ENCODE measurements at places on chromosomes 4 and X.
A peak's percentile ranks its signal among the peaks of the same experiment; 100 is the strongest.

- no peak for DNase-seq
Measured at GRCh38 chrX:71420686-71421085, 54.5 kb downstream of the TAF1 start.

DNA sequence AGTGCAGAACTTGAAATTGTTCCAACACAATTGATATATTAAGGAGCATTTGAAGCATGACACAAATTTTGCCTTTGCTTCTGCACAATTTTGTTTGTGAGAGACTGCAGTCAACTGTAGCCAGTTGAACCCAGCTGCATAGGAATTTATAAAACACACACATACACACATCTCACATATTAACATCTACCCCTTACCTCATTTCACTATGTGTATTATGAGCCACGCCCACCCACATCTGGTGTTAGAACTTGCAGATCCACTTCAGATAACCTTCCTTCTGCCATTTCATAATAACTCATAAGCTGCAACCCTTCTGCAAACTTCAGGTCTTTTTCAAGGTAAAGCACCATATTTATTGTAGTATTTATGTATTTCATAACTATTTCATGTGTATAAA is 188.1 kb upstream of the WDFY3 start:
- DNase-seq = no peak

DNA sequence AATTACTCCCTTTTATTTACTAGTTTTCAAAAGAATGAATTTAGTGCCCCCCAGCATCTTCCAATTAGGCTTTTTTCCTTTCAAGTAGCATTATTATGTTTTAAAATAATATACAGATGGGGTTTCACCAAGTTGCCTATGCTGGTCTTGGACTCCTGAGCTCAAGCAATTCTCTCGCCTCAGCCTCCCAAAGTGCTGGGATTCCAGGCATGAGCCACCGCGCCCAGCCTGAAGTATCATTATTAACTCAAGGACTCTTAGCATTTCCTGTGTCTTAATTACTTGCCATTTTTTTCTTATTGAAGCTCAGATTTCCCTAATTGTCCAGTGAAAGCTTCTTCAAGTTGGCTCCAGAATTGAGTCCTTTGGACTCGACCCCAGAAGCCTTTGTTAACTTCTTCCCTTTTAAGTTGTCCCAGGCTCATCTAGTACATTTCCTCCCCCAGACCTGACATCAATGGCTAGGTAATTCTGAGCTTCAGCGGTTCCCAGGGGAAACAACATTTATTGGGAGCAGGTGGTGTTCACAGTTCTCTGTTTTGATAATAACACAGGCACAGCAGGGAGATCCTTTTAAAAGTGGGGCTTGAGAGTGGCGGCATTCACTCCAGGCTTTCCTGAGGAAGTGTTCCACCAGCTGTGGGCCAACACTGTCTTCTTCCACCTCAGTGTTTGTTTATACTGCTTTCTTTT is 10.0 kb downstream of the SAT1 start:
- DNase-seq = no peak

- DNase-seq = no peak
Measured at GRCh38 chr4:168972596-168972995, 37.5 kb downstream of the CBR4 start.

DNA sequence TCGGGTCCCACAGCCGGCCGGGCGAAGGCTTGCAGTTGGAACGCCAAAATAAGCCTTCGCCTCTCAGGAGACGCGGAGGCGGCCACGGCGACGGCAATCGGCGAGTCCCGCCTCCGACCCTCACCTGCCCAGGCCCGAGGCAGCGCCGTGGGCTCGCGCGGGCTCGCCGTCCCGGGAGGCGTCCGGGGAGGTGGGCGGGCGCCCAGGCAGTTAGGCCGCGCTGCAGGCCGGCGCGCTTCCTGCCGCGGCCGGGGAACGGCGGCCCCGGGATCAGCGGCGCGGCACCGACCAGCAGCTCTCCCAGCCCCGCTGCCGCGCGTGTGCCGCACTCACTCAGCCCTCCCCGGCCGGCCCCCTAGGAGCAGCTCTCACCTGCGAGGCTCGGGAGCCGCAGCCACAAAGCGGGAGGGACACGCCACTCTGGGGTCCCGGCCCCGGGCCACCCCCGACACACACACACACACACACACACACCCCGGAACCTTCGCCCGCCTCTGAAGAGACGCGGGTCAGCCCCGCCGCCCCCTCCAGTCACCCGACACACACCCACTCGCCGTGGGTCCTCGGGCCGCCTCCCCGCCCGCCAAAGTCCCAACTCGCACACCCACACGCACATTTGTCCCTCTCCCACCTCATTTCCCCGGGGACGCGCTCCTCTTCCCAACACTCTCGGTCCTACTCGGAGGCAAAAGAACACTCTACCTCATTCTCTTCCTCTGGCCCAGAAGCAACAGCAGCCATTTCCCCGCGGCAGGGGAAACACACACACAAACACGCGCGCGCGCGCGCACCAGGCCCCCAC is at the start of gene CNOT6L:
Gene CNOT6L, minus strand, starts transcription at position 767 of the 802 bp plus-strand sequence. Its CDS starts 60 bp downstream, at position 707.
- DNase-seq = peak; percentile 83

DNA sequence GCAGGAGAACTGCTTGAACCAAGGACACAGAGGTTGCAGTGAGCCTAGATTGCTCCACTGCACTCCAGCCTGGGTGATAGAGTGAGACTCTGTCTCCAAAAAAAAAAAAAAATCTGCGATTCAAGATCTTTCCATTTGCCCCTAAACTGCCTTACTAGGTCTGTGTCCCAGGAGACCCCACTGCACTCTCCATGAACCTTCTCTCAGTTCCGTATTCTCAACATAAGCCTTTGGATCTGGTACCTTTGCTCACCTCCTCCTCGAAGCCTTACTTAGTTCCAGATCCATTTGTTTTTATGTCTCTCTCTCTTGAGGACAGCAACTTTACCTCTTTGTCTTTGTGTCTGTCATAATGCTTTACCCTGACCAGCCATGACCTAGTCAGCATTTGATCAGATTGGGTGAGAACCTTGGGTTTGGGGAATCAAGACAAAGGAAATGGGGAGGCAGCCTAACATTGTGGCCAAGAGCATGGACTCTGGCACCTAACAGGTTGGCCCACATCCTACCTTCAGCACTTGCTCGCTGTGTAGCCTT is 33.7 kb downstream of the BST1 start:
- DNase-seq = no peak

GRCh38 chrX:115018040-115018647 is 728 bp upstream of the IL13RA2 start:
- DNase-seq = peak; percentile 12

DNA sequence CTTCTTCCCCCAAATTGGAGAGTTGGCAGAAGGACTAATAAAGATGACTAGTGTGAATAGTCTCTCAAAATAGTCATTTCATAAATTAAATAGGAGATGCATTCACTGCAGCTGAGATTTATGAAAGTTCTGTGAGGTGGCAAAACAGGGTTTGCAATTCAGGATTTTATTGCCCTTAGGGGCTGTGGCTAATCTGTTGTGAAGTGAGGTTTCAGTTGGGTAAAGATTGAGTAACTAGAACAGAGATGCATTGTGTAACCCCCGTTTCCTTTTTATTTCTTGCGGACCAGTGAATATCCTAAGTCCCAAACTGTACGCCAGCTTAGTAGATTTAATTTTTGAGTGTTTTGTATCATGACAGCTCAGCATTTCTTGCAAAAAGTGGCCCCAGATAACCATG is 16.2 kb upstream of the SCRG1 start:
- DNase-seq = peak; percentile 75

DNA sequence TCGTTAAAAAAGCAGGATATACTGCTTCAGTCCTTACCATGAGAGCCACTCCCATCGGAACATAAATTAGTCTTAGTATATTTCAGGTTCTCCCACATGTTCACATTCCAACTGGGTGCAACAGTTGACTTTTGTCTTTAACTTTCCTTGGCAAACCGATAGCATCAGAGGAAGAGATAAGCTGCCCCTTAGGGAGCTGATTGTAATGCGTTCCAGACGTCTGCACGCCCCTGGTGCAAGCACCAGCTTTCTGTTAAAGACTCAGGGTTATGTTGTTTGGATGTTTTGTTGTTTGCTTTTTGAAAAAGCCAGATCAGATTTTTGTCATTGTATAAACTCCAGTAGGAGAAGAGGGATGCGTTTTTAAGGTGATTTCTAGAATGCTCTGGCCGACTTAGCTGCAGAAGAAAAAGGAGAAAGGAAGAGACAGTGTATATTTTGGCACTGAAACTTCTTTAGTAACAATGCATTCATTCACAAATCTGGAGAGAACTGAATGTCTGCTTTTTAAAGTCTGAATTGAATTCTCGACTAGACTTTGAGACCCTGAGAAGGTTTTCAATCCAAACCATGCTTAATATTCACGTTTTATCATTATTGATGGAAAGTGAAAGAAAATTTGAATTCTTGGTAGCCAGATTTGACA is 160.9 kb downstream of the CBR4 start:
- no peak for DNase-seq

GRCh38 chr4:81564025-81564424 is 92.3 kb upstream of the RASGEF1B start:
- no peak for DNase-seq

DNA sequence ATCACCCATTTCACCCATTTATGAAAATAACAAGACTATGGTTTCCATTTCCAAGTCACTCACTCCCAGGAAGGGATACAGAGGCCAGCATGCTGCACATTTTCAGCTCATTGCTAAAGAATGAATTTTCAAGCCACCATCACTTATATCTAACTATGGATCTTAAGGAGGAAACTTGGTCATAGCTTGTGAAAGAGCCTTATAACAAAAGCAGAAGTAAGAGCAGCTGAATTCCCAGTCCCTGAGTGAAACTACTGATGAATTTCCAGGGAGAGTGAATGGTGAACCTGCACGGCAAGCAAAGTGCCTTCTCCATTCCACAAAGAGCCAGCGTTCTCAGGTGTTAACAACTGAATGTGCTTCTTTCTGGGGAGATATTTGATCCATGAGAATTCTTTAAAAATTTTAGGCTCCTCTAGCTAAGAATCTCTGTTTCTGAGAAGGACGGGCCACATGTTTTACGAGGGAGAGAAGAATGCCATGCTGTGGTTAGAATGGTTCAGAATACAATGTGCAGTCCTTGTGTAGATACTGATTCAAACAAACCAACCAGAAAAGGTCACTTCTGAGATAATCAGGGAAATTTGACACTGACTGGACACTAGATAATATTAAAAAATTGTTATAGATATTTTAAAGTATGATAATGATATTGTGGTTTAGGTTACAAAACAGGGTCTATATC is 24.0 kb downstream of the BTC start:
- peak; percentile 32 for DNase-seq

GRCh38 chrX:43188296-43188695 is 410.3 kb upstream of the PPP1R2C start:
- no peak for DNase-seq

DNA sequence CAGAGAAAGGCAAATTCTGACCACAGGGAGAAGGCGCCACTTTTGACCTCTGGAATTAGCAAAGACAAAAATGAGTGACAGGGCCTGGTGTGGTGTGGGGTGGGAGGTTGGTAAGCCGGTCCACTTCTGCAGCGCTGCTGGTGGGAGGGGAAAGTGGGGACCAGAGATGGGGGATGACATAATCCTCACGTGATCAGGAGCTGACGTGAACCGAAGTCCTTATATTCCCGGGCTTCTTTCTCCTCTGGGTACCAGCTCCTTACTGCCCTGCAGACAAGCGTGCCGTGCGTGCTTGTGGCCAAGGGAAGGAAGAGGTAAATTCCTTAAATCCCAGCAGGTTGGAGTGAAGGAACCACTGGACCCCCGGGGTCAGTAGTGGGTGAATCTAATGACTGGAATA is at the start of gene TCEAL7:
Gene TCEAL7, plus strand, starts transcription at position 249 of the 400 bp plus-strand sequence. CDS start 1,165 bp downstream, outside the sequence.
- DNase-seq = no peak

DNA sequence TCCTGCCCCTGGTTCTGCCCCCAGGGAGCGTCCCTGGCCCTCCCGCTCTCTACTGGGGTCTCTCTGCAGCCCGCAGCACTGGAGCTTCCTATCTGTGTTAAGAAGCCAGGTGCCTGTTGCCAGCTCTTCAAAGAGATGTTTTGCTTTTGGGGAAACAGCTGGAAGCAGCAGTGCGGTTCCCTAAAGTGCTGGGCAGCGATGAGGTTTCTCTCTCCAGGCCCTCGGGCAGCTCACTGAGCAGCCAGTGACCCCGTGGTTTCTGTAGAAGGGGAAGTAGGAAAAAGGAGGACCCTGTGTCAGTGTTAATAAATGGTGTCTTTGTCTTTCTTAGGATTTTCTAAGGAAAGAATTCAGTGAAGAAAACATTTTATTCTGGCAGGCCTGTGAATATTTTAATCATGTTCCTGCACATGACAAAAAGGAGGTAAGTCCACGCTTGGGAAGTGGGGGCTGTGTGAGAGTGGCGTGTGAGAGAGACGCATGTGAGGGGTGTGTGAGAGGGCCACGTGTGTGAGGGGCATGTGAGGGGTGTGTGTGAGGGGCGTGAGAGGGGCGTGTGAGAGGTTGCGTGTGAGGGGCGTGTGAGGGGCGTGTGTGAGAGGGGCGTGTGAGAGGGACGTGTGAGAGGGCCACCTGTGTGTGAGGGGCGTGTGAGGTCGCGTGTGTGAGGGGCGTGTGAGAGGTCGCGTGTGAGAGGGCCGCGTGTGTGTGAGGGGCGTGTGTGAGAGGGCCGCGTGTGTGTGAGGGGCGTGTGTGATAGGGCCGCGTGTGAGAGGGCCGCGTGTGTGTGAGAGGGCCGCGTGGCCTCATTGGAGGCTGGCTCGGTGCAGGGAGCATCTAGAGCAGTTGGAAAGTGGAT is 27.1 kb upstream of the HGFAC start:
- DNase-seq = peak; percentile 24

- DNase-seq = no peak
Measured at GRCh38 chrX:113136836-113137235, 296.2 kb upstream of the AMOT start.

DNA sequence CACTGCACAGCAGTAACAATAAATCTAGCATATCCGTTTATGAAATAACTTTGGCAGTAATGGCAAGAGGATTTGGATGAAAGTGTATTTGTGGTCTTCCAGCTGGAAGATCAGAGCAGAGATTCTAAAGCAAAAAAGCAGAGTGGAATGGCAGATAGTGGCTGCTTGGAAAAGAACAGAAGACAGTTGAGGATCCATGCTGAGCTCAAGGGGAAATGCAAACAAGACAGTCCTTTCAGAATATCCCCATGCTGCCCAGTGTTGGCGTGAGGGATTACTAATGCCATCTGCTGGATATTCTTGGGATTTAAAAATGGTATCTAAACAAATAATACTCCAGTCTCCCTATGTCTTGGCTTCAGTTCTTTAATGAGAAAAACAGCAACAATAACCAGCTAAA is 629.1 kb upstream of the ATOH1 start:
- no peak for DNase-seq

GRCh38 chr4:23828779-23829178 is 61.1 kb downstream of the PPARGC1A start:
- DNase-seq = no peak

All from inflammatory macrophage treated with lipopolysaccharide for 1 hour (primary cell).